ENCODE measurements at places on chromosomes 1 and 21.

DNA sequence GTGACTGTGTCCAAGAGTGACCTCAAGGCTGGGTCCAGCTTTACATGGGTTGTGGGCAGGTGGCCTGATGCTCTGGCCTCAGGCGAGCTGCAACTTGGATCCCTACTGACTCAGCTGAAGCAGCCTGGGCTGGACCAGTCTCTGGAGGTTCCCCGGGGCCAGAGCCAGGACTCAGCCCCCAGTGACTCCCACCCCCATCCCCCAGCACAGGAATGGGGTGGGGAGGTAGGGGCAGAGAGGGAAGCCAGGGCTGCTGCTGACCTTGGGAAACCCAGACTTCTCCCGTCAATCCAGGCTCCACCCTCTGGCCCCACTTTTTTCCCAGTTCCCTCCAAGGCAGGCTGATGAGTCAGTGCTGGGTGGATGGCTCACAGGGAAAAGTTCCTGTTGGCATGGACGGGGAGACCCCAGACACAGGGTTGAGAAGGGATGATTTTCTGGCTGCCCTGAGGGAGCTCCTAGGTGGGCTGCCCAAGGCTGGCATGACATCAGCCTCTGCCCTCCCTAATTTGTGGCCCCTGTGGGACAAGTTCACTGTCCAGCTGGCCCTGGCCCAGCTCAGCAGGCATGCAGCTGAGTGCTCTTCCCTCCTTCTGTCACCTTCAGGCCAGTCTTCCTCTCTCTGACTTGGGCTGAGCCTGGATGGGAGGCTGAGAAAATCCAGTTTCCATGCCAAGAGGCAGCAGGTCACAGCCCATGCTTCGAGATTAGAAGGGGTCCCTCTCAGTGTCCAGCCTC, 2.2 kb downstream of the ZC3H12A start:
- no peak for DNase-seq
- no peaks in the 10 kb centered on the region for H3K27me3 ChIP-seq
- H3K4me3 ChIP-seq, result no peak overlapping the region
- peak overlapping the region; percentile 22 for H3K27ac ChIP-seq
- H3K4me1 ChIP-seq, result peaks cover 17% of the 10 kb centered on the region

GRCh38 chr1:203491664-203492063, 2.3 kb upstream of the OPTC start:
- no peak for DNase-seq
- no peaks in the 10 kb centered on the region for H3K27me3 ChIP-seq

GRCh38 chr1:62467092-62467491, 30.2 kb downstream of the USP1 start:
- H3K4me3 ChIP-seq, result no peak overlapping the region
- H3K27me3 ChIP-seq, result no peaks in the 10 kb centered on the region
- no peak for DNase-seq
- no peak overlapping the region for H3K27ac ChIP-seq
- H3K4me1 ChIP-seq, result no peaks in the 10 kb centered on the region

DNA sequence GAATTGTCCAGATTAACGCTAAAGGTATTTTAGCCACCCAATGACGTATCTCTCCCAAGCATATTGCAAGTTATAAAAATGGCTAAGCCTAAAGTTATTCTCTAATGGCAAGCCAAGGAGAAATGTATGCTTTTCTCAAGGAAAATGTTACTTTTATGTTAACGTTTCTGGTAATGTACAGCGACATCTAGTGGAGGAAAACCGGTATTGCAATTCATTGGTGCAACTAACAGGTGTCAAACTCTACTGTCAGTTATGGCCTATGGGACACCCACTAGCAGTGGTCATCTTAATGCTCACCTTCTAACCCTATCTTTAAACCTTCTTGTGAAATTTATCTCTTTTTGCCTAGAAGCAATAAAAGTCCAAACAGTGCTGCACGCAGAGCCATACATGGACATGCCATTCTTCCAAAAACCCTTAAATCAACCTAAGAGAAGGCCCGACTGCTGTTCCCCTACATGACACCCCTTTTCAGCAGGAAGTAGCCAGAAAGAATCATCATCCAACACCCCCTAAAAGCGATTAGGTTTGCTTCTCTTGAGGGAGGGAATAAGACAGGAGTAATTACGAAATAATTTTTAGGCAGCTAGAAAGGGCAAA, 68.7 kb upstream of the LRIF1 start:
- no peaks in the 10 kb centered on the region for H3K4me1 ChIP-seq
- H3K36me3 ChIP-seq, result no peaks in the 10 kb centered on the region
- no peak overlapping the region for H3K27ac ChIP-seq
- peak; percentile 16 for DNase-seq
- no peak overlapping the region for H3K4me3 ChIP-seq

DNA sequence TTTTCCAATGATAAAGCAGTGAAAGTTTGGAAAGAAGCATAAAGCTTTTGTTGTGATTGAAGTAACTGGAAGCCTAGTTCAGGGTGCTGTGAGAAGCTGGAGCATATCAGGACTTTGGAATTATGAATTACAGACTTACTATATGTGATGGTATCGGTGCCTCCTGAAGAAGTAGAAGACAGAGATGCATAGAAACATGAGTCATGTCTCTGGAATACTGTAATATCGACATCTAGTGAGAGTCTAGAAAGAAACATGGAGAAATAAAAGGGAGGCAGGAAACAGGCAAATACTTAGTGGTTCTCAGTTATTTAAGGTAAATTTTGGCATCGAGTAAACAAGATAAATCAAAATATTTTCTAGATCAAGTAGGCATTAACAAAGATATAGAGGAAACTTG, 103.0 kb downstream of the CAMTA1 start:
- no peak overlapping the region for H3K4me3 ChIP-seq
- DNase-seq, result no peak
- no peak overlapping the region for H3K27ac ChIP-seq

- DNase-seq, result no peak
- H3K4me3 ChIP-seq, result no peak overlapping the region
- H3K36me3 ChIP-seq, result no peaks in the 10 kb centered on the region
- peaks cover 2% of the 10 kb centered on the region for H3K4me1 ChIP-seq
- no peak overlapping the region for H3K27ac ChIP-seq
These were observed 46.0 kb upstream of the LRRN2 start for GRCh38 chr1:204731509-204731908.

DNA sequence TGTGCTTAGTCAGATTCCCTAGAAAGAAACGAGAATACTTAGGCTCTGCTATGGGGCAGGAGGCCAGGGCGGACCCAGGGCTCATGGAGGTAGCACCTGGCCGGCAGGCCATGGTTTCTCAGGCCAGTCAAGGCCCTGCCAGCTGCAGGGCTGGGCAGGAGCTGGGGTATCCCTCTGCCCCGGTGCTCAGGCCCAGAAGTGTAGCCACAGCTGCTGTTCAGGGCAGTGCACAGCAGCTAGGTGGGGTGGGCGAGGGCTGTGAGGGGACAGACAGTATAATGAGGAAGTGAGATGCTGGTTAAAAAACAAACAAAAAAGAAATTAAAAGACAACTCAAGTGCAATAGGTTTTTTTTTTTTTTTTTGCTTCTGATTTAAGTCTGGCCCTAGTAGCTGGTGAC, 34.0 kb upstream of the EDN2 start:
- H3K4me1 ChIP-seq, result peaks cover 4% of the 10 kb centered on the region
- no peak overlapping the region for H3K27ac ChIP-seq
- H3K4me3 ChIP-seq, result no peak overlapping the region

DNA sequence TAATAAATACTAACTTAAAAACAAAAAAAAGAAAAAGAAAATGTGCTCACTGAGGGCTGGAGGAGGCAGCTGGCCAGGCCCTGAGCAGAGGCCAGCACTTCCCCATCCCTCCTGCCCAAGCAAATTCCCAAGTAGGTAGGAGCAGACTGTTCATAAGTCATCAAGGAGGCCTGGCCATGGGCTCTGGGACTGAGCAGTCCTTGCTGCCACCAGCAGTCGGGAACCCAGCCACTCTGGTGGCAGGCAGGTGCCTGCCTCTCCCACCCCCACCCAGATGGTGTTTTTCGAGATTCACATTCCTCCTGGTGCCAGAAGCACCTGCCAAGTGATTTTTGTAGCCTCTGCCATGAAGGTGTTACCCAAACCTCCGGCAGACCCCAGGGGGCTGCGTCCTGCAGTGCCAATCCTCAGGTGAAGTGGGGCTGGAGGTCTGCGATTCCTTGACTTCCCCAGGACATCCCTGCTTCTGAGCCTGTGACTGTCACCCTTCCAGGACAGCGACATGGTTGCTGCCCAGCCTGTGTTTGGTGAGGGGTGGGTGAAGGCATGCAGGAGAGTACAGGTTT, 204.2 kb upstream of the TMEM51 start:
- no peak overlapping the region for H3K27ac ChIP-seq
- H3K27me3 ChIP-seq, result no peaks in the 10 kb centered on the region
- H3K36me3 ChIP-seq, result no peaks in the 10 kb centered on the region
- peaks cover 9% of the 10 kb centered on the region for H3K4me1 ChIP-seq
- no peak for DNase-seq

- H3K27me3 ChIP-seq, result no peaks in the 10 kb centered on the region
- DNase-seq, result no peak
- no peak overlapping the region for H3K4me3 ChIP-seq
These were observed 135.6 kb upstream of the KCNJ15 start for GRCh38 chr21:38120984-38121855.

DNA sequence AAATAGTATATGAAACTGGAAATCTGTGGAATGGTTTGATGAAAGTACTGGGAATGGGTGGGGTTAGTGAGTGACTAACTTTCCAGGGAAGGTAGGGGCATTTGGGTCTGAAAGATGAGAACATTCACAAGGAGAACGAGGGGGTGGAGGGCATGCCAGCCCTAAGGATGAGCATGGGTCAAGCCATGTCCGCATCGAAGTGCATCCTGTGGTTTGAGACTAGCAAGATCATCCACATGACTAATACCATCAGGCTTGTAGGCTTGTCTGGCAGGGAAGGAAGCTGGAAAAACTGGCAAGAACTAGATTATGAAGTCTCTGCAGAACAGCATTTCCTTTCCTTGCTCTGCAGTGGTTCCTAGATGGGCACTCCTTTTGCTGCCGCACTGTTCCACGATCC, 70.4 kb upstream of the UBE2U start:
- no peaks in the 10 kb centered on the region for H3K27me3 ChIP-seq
- no peak overlapping the region for H3K27ac ChIP-seq
- H3K36me3 ChIP-seq, result peaks cover 4% of the 10 kb centered on the region
- no peak for DNase-seq

DNA sequence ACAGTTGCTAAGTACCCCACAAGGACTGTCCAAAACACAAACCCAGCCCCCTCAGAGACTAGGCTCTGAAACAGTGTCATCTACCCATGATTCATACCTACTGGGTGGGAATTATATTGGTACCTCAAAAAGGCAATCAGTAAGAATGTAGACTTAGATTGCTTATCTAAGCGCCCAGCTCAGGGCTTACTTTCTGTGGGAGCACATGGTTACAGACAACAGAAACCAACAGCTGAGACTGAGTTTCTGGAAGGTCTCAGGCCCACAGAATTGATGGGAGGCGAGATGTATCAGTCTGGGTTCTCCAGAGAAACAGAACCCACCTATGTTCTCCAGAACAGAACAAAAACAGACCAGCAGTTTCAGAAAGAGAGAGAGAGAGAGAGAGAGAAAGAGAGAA, 147.3 kb upstream of the KAZN start:
- DNase-seq, result no peak
- H3K27ac ChIP-seq, result no peak overlapping the region
- H3K36me3 ChIP-seq, result no peaks in the 10 kb centered on the region
- no peaks in the 10 kb centered on the region for H3K4me1 ChIP-seq

- H3K4me3 ChIP-seq, result no peak overlapping the region
- H3K36me3 ChIP-seq, result no peaks in the 10 kb centered on the region
- DNase-seq, result no peak
- H3K27ac ChIP-seq, result no peak overlapping the region
- H3K27me3 ChIP-seq, result no peaks in the 10 kb centered on the region
- H3K4me1 ChIP-seq, result no peaks in the 10 kb centered on the region
These were observed 39.4 kb upstream of the DYNLT5 start for GRCh38 chr1:66712839-66713238.
